ENCODE measurements at places on chromosomes 12 and 14.

- DNase-seq, result no peak
Measured at GRCh38 chr14:104157016-104157928, 18.9 kb downstream of the KIF26A start.

DNA sequence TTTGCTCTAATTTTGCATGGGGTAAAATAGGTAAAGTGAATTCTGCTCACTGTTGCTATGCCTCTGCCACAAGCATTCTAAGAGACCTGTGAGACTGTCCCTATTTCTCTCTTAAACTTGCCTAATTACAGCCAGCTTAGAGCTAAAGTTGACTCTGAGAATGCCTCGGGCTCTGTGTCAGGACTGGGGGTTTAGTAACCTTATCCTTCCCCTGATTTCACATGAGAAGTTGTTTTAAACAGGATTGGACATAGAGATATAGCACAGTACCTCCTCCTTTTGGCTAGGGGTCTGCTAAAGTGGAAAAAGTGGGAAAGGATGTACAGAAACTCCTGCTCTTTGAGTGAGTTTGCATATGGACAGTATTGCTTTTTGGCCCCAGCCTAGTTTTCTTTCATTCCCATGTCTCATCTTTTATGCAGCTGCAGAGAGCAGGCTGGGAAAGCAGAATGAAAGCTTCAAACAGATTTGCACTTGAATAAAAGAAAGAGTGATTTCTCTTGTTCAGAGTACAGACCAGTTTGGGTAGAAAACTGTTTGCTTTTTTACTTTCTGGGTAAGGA, 122.0 kb downstream of the RAD51B start:
- no peak for DNase-seq

GRCh38 chr12:115337693-115338543, 653.9 kb upstream of the TBX3 start:
- DNase-seq, result no peak

GRCh38 chr12:4014858-4015224, 141.6 kb upstream of the PARP11 start:
- no peak for DNase-seq

DNA sequence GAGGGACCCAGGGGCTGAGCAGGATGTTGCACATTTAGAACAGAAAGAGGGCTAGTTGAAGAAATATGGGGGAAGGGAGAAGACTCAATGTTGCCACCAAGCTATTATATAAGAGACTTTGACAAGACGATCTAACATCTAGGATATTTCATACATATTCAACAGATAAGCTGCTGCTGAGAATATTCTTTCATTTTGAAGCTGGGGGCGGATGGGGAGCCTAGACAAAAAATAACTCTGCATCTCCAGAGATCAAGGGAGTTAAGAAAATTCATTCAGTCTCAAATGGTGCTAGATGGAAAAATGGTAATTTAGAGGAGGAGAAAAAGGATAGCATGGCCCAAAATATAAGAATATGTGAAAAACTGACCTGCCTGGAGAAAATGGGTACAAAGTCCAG, 415.6 kb downstream of the MDGA2 start:
- no peak for DNase-seq

DNA sequence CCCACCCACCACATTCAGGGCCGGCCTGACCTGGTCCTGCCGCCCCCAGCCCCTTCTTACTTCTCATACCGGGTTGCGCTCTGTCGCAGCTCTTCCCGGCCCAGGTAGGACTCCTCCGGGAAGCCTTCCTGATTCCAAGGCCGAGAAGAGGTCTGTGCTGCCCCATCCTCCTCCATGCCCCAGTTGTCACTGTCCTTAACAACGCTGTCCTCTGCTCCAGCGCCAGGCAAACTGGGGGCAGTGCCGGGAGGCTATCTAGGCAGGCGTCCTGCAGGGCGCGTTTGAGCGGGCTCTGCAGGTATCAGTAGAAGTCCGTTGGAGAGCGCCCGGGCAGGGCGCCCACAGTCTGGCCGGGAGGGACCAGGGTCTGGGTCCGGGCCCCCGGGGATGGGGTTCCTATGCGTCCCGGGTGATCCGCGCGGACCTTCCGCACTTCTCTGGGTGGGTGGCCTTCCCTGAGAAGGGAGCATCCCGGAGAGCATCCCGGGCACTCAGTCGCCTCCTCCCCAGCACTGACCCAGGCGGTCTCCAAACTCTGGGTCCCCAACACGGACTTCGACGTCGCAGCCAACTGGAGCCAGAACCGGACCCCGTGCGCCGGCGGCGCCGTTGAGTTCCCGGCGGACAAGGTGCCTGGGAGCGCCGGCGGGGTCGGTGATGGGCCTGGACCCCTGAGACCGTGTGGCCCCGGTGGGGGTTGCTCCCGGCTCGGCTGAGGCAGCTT, 900 bp downstream of the AMN start:
- no peak for DNase-seq

GRCh38 chr12:19440019-19440858, 947 bp downstream of the AEBP2 start:
- peak; percentile 42 for DNase-seq

DNA sequence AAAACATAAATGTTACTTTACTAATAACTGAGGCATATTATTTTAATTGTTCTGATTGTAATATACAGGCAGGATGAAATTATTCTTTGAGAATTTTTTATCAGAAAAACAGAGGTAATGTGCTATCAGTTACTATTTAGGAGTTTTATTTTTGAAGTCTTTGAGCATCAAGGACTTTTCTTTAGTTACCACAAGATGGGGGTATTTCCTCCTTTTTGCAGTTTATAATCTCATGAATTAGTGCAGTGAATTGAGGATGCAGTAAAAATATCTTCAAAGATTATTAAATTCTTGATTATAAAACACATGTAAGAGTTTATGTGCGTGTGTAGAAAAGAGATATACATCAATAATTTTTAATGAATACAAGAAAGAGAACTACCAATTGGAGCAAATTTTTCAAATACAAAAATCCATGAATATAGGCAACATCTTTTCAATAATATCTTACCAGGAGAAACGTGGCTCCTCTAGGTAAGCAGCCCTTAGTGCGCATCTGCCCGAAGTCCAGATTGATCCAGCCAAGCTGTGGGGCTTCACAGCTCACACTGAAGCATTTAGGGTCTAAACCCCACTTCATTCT, 71.6 kb downstream of the ERGIC2 start:
- DNase-seq, result no peak

GRCh38 chr12:3747976-3748619, 4.8 kb downstream of the CRACR2A start:
- no peak for DNase-seq

- DNase-seq, result no peak
Measured at GRCh38 chr12:94648578-94648977, 1.8 kb downstream of the TMCC3 start.

GRCh38 chr14:65949711-65950516, 536.3 kb upstream of the CCDC196 start:
- DNase-seq, result no peak

- no peak for DNase-seq
Measured at GRCh38 chr12:20439626-20440025, 71.3 kb downstream of the PDE3A start.

GRCh38 chr14:90733139-90733808, 83.0 kb downstream of the TTC7B start:
- DNase-seq, result no peak

DNA sequence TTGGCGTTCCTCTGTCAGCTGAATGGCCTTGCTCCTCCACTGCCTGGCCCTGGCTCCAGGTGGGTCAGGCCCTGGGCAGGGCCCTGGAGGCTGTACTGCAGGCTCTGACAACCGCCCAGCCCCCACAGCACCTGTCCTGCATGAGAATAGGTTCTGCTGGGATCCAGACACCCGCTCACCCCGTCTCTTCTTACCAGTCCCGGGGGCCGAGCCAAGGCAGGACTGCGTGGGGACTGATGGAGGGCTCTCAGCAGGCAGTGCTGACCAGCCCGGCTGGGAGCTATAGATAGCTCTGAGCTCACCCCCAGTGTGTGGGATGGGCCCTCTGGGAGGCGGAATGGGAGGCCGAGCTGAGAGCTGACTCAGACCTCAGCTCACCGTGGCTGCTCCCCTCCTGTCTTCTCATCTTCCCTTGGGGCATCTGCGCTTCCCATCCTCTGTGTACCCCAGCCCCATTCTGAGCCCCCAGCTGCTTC, 39.6 kb downstream of the TEAD4 start:
- DNase-seq, result no peak

- DNase-seq, result no peak
Measured at GRCh38 chr12:111428728-111429175, 23.0 kb downstream of the SH2B3 start.

GRCh38 chr12:79085106-79085682, 220.6 kb downstream of the SYT1 start:
- DNase-seq, result no peak

GRCh38 chr14:54344445-54344844, 52.4 kb upstream of the CDKN3 start:
- DNase-seq, result no peak

DNA sequence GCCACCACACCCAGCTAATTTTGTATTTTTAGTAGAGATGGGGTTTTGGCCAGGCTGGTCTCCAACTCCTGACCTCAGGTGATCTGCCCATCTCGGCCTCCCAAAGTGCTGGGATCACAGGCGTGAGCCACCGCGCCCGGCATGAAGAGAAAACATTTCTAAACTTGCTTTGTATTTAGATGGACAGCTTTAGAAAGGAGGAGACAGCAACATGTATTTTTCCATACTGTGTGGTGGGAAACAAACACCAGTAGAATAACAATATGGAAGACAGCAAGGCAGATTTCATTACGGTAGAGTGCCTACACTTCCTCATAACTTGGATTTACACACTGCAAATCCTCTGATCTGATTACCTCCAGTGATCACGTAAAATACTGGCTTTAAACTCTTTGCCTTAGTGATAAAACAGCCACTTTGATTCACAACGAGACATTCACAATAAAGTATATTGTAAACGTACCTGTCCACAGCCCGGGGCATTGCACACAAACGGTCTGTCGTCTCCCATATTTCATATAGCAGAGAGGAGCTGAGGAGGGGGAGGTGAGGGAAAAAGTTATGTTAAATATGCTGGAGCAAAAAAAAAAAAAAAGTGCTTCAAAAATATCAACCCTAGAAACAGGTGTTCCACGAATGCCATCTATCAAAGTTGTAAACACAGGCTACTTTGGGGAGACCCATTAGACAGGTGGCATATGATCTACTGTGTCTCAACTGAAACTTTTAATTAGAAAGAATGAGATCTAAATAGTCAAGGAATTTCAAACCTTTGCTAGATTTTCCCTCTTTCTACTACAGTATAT, 25.5 kb downstream of the ATF7 start:
- DNase-seq, result no peak

GRCh38 chr14:104262515-104263514, 124.4 kb downstream of the KIF26A start:
- no peak for DNase-seq

DNA sequence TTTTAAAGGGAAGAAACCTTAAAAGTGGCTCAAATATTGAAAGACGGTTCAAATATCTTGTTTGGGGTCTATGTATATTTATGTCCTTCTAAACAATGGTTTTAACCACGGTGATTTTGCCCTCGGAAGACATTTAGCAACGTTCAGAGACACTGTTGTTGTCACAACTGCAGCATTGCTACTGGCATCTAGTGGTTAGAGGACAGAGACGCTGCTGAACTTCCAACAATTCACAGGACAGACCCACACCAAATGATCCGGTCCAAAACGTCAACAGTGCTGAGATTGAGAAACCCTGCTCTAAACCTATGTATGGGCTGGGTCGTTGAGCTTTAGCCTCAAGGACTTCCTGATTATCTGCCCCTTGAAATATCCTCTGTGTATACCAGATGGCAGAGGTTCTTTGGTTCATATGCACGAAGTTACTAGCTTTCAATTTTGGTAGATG, 1.7 kb downstream of the ANGEL1 start:
- DNase-seq, result no peak

DNA sequence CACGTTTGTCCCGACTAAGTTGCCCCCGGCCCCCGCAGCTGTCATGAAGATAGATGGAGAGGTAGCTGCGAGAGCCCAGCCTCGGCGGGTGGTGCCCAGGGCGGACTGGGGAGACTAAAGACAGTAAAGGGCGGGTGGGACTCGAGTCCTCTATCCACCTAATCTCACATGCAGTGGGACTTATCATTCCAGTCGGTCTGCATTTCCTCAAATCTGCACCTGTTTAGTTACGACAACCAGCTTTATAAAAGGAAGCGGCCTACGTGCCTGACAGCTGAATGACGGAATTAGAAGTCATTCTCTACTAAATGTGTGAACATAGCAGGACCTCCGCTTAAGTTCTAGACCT, 109.8 kb upstream of the EGLN3 start:
- no peak for DNase-seq

- no peak for DNase-seq
Measured at GRCh38 chr14:24095271-24096068, 1.4 kb downstream of the PCK2 start.

- no peak for DNase-seq
Measured at GRCh38 chr12:3613641-3614395, 122.8 kb downstream of the PRMT8 start.

DNA sequence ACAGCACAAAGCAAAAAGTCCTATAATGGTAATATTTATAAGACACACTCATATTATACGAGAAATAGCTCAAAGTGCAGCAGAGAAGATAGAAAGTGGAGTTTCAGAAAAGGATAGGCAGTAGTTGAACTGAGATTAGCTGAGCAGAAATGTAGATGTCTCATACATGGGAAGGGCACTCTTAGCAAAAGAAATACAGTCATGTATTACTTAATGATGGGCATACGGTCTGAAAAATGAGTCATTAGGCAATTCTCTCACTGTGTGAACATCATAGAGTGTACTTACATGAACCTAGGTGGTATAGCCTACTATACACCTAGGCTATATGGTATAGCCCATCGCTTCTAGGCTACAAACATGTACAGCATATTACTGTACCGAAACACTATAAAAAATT, 671.3 kb downstream of the RPS29 start:
- no peak for DNase-seq

- DNase-seq, result no peak
Measured at GRCh38 chr12:30082381-30082780, 298.6 kb upstream of the TMTC1 start.

- no peak for DNase-seq
Measured at GRCh38 chr14:102691763-102692162, 85.5 kb upstream of the TRAF3 start.

GRCh38 chr12:101299931-101300330, 20.0 kb downstream of the UTP20 start:
- DNase-seq, result no peak

DNA sequence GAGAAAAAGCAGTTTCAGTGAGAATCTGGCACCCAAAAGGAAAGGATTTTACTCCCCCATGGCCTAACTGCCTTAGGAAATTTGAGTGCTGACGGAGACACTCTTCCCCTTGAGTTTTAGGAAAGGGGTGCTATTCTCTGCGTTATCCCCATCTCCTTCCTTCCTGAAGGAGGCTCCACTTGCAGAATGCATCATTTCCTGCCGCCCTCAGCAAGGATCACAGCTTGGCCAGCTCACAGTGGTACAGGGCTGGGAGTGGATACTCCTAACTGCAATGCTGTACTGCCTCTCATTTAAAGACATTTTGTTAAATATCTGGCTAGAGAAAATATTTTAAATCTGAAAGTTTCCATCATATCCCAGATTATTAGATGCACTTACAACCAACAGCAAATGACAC, 33.0 kb downstream of the RDH12 start:
- no peak for DNase-seq

Data from stimulated activated CD8-positive, alpha-beta memory T cell treated with anti-CD3 and anti-CD28 coated beads, Interleukin-4, amount 100 ng/mL, for 1 hour (primary cell).